ENCODE measurements at places on chromosomes 16 and 17. TPM values are rescaled to one million over a fixed set of nuclear protein-coding genes. Genes with fewer than 3 reads are reported as not detected.

The PTX4 gene
- 0.10 TPM for total RNA-seq

The TBX2 gene
- 2.5 TPM for total RNA-seq

The RND2 gene
- 0.79 TPM for total RNA-seq

GRCh38 chr16:74075393-74075792 lies 221.2 kb upstream of the PSMD7 start:
- no peak for DNase-seq

DNA sequence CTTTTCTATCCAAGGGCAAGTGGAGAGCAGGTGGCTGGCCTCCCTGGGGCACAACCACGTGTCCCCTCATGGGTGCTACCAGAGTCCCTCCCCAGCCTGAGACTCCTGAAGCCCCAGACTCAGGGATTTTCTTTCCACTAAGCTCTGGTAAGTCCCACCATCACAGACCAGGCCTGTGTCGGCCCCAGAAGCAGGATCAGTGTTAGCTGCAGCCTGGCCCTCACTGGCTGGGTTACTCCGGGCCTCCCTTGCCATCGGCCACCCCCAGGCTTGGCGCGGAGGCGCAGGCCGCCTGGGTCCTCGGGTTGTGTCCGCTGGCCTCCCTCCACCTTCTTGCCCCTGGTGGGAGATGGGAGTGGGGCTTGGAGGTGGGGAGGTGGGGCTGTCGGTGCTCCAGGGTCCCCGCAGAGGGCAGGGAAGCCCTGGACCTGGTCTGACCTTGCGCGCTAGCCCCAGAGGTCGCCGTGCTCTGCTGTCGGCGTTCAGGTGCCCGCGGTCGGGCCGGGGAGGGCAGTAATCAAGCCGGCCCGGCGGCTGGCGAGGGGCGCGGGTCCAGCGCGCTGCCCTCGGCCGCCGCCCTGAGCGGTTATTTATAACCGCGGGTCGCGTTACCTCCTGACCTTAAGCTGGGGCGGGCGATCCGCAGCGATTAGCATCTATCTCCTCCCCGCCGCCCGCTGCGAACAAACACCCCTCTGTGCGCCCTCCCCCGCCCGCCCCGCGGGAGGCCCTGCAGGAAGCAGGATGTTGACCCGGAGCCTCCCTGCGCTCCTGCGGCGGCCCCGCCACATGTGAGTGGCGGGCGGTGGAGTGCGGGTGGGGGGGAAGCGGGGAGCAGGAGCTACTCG lies 78.1 kb upstream of the TOB1 start:
- peak; percentile 19 for DNase-seq

- DNase-seq, result no peak
These were observed 54.4 kb downstream of the SIAH1 start for GRCh38 chr16:48330841-48331192.

DNA sequence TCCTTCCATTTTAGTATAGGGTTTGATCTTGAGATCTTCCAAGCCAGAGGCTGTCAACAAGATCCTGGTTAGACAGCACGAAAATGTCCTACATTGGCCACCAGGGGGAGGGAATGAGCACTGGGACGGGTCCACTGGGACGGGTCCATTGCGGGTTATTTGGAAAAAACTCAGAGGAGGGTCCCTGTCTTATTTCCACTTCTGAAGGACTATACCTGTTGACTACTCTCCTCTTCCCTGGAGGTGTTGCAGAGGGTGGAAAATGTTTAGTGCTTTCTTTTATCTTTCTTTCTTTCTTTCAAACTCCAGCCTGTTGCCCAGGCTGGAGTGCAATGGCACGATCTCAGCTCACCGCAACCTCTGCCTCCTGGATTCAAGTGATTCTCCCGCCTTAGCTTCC lies 2.5 kb downstream of the TTLL6 start:
- DNase-seq, result no peak

GRCh38 chr17:10802496-10803284 lies 1.2 kb downstream of the TMEM238L start:
- no peak for DNase-seq

DNA sequence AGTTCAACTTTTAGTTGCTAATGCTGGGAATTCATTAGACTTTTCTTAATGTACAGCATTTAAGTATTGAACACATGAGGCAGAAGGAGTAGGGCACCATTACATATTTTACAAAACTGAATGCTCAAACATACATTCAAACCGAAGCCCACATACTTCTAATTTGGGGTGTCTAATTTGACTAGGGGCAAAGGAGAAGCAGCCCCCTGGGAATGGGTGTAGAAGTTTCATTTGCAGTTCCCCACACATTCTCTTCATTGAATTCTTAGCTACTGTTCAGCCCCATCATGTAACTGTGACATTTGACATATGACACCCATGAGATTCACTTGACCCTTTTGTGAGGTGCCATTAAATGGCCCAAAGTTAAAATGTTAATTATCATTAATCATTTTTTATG lies 16.4 kb downstream of the IRX6 start:
- DNase-seq, result no peak

The GALNS gene
- 18.1 TPM for total RNA-seq

The CFAP52 gene
- total RNA-seq, result not detected

The CACNG3 gene
- total RNA-seq, result not detected

The CAPNS2 gene
- 71.3 TPM for total RNA-seq

The IRX5 gene
- 13.5 TPM for total RNA-seq

DNA sequence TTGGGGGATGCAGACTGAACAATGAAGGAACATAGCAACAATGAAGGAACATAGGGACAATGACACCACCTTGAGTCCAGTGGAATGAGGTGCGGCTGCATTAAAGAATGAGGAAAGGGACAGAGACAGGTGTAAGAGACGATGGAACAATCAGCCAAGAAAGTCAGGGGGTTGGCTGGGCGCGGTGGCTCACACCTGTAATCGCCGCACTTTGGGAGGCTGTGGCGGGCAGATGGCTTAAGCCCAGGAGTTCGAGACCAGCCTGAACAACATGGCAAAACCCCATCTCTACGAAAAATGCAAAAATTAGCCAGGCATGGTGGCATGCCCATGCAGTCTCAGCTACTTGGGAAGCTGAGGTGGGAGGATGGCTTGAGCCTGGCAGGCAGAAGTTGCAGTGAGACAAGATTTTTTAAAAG lies 13.6 kb upstream of the CBFB start:
- no peak for DNase-seq

GRCh38 chr16:66954097-66954659 lies 6.9 kb upstream of the CES3 start:
- DNase-seq, result peak; percentile 50

The ABCA9 gene
- total RNA-seq, result 18.9 TPM

GRCh38 chr16:78242239-78242630 lies 142.8 kb downstream of the WWOX start:
- DNase-seq, result no peak

DNA sequence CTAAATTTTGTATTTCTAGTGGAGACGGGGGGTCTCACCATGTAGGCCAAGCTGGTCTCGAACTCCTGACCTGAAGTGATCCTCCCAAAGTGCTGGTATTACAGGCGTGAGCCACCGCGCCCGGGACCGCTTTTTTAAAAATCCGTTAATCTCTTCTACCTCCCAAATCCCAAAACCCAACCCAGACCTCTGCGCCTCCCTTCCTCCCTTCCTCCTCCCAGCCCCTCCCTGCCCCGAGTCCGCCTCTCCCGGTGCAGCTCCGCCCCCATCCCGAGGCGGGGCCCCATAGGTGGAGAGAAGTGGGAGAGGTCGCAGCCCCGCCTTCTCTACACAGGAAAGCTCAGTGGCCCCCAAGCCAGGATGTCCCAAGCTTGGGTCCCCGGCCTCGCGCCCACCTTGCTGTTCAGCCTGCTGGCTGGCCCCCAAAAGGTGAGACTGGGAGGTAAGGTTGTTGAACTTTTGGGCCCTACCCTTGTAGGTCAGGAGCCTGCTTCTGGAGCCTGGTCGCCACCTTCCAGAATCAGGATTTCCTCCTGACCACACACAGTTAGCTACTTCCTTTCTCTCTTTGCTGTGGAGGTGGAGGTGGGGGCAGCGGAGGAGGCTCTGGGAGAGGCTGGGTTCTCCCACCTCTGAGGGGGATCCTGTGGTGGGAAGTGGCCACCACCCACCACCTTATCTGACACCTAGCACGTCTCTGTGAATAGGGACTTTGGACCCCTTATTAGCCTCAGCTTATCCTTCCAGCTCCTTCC lies at the start of gene TMEM92:
TSS of gene TMEM92 (plus strand) at position 325 of the 755 bp plus-strand sequence. CDS start at position 361, 36 bp downstream.
- DNase-seq, result no peak

The GPR179 gene
- 0.10 TPM for total RNA-seq

The PIRT gene
- total RNA-seq, result 0.20 TPM

GRCh38 chr17:31693433-31694220 lies 165.4 kb downstream of the COPRS start:
- no peak for DNase-seq

Data from skin of body (tissue), 3 donors.